ENCODE measurements at places on chromosomes 2 and 18.
A peak's percentile ranks its signal among the peaks of the same experiment; 100 is the strongest.

GRCh38 chr2:152465541-152465940 lies 130.6 kb downstream of the FMNL2 start:
- DNase-seq: no peak

- DNase-seq: peak; percentile 80
Observed at GRCh38 chr2:188078534-188078933, 213.1 kb upstream of the GULP1 start.

DNA sequence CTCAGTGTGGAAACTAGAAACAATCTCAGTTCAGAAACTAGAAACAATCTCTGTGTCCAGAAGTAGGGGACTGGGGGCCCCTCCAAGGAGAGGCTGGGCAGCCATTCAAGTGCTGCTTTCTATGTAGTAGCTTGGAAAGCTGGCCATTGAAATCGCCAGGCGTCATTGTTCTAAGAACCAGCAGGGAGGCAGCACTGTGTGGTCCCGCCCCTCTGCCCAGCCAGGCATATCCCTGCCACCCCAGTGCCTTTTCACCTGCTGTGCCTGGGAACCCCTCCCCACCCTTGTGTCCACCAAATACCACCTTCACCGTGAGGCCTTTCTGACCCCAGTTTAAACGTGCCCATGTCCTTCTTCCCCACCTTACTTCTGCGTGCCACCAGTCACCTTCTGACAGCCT lies 221.6 kb downstream of the GBX2 start:
- DNase-seq: no peak

GRCh38 chr2:85235281-85235680 lies 92.5 kb downstream of the TGOLN2 start:
- DNase-seq: no peak

DNA sequence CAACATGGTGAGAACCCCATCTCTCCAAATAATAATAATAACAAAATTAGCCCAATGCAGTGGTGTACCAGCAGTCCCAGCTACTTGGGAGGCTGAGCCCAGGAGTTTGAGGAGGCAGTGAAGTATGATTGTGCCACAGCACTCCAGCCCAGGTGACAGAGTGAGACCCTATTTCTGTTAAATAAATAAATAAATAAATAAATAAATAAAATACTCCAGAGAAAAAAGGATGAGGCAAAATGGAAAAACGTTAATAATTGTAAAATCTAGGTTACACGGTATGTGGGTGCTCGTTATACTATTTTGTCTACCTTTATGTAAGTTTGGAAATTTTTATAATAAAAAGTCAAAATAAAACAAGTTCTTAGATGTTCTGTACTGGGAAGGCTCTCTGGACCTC lies 8.6 kb upstream of the EMX1 start:
- DNase-seq: no peak

GRCh38 chr18:32276906-32277305 lies 87.1 kb downstream of the MEP1B start:
- DNase-seq: no peak

DNA sequence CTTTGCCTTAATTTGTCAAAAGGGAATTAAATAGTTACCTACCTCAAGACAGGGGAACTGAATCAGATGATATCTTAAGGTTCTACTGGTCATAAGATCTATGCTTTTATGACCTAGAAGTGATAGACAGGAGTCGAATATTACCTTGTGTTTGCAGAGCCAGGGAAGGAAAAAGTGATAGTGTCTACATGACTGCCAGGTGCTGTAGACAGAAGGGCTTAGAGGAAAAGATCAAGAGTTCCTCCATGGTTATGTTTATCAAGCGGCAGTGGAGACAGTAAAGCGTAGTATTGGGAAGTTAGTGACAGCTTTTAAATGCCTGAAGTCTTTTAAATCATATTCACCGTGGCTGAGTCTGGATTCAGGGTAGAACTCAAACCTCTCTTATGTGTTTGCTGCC lies 11.9 kb downstream of the CRIM1 start:
- no peak for DNase-seq

GRCh38 chr2:72386288-72386687 lies 238.6 kb upstream of the CYP26B1 start:
- DNase-seq: no peak

DNA sequence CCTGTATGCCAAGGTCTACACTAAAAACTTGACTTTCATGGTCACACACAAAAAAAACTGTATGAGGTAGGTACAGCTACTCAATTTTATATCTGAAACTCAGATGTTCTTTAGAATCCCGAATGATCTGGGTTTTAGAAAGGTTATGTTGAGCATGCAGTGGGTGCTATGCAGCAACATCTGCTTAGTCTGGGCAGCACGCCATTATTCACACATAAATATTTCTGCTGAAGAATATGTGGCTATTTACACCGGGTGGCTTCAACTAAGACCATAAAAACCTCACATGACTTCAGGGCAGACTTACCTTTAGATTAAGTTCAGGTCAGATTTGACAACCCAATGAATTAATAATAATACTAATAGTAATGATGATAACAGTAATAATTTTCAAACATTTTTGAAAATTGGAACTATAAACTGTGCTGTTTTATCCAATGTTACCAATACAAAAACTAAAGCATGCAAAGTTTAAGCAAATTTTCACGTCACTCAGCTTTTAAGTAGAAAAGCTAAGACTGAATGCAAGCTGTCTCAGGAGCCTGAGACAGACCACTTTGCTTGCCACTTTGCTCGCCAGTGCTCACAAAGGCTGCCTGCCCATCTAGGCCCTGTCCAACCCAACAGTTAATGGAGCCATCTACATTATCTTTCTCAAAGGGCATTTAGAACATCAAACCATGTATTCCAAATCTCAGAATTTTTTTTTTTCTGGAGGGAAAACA lies 292.0 kb downstream of the CNTNAP5 start:
- no peak for DNase-seq

GRCh38 chr2:239167011-239167673 lies 233.7 kb downstream of the HDAC4 start:
- DNase-seq: no peak

DNA sequence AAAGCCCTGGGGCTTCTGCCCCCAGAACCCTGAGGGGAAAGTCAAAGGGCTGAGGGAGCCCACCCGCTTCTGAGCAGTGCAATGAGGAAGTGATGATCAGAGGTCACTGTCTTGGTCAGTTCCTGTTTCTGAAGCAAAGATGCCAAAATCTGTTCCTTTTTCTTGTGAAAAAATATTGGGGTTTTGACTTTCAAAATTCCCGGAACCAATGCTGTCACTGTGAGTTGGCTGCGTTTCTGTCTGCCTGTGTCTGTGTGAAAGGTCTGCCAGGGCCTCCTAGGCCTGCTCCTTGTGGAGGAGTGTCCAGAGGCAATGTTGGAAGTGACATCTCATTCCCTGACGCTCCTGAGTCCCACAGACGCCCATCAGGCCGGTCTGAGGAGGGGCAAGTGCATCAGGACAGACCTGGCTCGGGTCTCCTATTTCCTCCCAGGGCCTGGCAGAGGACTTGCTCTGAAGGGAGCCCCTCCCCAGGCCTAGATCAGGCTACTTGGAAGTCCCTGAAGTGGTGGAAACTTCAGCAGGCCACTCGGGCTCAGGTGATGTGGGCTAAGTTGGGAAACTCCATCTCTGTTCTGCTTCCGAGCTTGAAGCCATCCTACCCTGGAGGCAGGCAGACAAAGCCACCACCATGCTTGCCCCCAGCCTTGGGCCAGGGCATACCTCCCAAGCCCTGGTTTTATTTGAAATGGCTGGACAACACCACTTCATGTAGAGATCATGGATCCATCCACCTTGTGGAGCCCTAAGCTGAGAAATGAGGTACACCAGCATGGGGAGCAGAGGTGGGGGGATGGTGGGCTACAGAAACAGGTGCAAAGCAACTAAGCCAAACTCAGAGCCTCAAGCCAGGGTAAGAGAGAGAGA lies 51.0 kb downstream of the PKDCC start:
- no peak for DNase-seq

DNA sequence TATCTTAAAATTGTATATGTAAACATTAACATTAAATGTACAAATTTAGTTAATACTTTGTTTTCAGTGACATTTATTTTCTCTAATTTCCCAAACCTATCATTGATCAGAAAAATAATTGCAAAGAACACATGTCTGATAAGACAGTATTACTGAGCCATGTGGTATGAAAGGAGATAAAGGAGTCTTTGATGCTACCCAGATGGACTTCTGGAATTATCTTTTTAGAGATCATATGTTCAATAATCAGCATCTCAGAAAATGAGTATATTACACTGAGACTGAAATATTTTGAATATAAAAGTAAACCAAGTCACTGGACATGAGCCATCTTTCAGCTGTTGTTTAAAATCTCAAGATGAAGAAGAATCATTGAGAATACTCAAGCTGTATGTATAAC lies 153.3 kb downstream of the PHLPP1 start:
- DNase-seq: no peak

DNA sequence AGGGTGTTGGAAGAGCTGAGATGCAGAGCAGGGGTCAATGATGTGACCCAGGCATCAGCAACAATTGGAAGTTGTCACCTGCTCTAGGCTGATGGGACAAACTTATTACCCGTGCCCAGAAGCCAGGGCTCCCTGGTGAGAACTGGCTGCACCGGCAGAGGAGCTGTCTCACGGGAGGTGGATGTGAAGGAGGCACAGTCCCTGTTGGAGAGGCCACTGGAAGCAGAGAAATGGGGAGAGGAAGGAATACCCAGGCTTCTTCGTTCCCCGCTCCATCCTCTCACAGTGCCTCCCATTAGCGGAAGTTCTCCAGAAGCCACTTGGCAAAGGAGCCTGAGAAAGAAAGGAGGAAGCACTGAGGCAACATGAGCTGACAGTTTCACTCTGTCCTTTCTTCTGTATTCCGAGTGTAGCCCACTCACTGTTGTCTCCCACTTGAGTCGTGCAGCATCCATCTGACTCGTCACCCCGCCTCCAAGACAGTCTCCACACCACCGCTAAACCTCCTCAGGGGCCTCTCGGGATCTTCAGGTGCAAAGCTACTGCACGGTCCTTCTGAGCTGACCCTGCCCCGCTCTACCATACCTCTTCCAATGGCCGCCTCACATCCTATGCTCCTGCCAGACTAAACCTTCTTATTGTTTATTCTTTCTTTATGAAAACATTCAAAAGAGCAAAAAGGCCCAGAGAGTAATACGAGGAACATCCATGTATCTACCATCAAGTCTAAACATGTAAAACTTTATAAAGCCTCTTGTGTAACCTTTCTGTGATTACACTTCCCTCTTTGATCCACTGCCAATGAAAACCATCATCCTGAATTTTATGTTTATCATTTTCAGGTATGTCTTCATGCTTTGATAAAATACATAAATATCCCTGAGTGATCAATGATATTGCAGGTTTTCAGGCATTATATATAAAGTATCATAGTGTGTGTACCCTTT lies 19.1 kb upstream of the AFTPH start:
- DNase-seq: no peak

DNA sequence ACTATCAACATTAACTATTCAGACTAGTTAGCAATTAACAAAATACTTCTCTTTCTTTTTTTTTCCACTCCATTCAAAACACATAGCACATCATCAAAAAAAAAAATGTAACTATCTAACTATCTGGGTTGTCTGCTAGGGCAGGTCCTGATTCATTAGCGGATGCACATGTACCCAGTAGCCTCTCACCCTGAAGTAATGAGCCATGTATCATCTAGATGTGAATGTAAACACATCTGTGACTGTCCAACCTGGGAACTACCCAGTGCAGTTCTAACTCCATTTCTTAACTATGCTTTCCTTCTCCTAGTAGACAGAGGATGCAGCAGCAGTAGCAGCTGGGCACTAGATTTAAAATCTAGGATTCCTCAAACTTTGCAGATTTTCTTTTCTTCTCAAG lies 183.1 kb upstream of the PIK3C3 start:
- DNase-seq: no peak

DNA sequence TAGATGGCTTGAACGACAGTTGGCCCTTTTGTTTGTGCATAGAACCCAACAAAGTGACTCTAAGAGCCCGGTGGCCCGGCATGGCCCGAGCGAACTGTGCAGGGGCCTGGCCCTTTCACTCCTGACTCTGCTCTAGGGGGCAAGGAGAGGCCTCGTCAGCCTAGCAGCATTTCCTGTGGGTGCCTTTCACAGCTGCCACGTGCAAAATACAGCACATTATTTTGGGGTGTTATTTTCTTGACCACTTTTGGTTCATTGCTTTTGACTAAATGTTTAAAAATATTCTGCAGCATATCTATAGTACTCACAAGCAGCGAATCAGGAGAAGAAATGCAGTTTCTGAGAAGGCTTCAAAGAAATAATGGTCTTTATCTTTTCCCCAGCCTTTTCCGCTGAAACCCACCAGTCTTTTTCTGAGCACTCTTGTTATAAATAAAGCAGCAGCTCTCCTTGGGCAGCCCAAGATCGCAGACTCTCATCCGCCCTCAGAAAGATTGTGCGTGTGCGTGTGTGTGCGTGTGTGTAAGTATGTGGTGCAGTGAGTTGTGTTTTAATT lies 31.3 kb downstream of the DGKD start:
- no peak for DNase-seq

DNA sequence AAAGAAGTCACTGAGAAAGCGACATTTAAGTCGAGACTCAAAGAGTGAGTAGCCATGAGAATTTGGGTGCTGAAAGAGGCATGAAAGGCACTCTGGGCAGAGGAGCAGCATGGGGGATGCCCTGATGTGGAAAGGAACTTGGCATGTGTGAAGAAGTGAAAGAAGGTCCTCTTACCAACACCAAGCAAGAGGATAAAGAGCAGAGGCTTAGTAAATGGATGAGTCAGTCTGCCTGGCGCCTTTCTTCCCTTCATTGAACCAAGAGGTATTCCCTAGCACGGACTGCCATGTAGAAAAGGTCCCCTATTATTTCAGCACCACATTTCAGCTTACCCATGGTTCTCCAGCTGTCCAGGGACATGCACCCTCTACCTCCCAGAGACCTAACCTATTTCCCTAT lies 221.1 kb upstream of the NRP2 start:
- no peak for DNase-seq

- DNase-seq: no peak
Observed at GRCh38 chr2:207995887-207996286, 29.4 kb downstream of the PLEKHM3 start.

- no peak for DNase-seq
Observed at GRCh38 chr2:239273280-239274234, 127.3 kb downstream of the HDAC4 start.

All from NCI-H345 (cell line).